ENCODE measurements at places on chromosomes 5 and 9. TPM values are rescaled to one million over a fixed set of nuclear protein-coding genes. Genes with fewer than 3 reads are reported as not detected.

Gene CDKN2A
- 71.6 TPM for total RNA-seq

Gene CDH6
- total RNA-seq = 90.1 TPM

Gene PCDHA1
- total RNA-seq = not detected

Gene AHRR
- 8.6 TPM for total RNA-seq

Gene PCDHGB1
- total RNA-seq = 1.5 TPM

Gene GFI1B
- not detected for total RNA-seq

Gene PCDH12
- total RNA-seq = not detected

Gene TXNDC8
- not detected for total RNA-seq

Gene ARPC5L
- total RNA-seq = 57.0 TPM

Gene FOXD4
- total RNA-seq = 0.31 TPM

Gene TAF11L5
- not detected for total RNA-seq

DNA sequence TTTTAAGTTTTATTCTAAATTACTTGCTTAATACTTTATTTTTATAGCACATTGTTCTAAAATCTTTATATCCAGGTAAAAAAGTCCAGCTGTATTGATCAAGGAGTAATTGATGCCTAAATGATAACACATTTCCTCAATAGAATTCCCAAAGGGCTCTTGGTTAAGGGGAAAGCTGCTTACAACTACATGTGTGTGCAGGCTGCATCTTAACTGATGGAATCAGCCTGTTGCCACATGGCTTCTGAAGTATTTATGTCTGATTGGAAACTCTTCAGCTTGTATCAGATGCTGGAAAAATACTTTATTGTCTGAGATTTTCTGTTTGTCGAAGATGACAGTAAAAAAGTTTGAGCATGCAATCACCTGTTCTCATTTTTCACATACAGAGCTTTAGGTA lies 182.6 kb downstream of the FBXL7 start:
- no peaks in the 10 kb centered on the region for H3K27me3 ChIP-seq
- no peaks in the 10 kb centered on the region for H3K36me3 ChIP-seq
- no peak for DNase-seq
- no peak overlapping the region for H3K27ac ChIP-seq
- H3K4me3 ChIP-seq = no peak overlapping the region
- H3K4me1 ChIP-seq = no peaks in the 10 kb centered on the region

DNA sequence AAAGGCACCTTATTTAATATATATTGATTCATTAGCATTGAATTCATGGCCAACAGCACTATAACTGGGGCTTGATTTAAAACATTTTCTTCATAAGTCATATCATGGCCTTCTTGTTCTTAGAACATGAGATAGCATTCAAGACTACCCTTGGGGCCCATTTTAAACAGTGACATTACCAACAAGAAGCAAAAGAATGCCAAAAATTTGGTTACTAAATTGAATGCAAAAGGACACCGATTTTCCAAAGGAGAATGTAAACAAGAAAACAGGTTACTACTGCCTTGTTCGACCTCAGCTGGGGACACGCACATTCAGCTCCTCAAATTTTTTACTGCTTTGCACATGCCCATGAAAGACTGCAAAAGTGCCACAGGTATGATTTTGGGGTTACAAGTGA lies 219.4 kb upstream of the TLE4 start:
- H3K27me3 ChIP-seq = no peaks in the 10 kb centered on the region
- H3K36me3 ChIP-seq = no peaks in the 10 kb centered on the region
- no peak overlapping the region for H3K27ac ChIP-seq

- H3K4me3 ChIP-seq = no peak overlapping the region
- H3K27me3 ChIP-seq = no peaks in the 10 kb centered on the region
- no peaks in the 10 kb centered on the region for H3K4me1 ChIP-seq
- no peaks in the 10 kb centered on the region for H3K36me3 ChIP-seq
Measured at GRCh38 chr5:26645659-26646058, 392.7 kb downstream of the CDH9 start.

DNA sequence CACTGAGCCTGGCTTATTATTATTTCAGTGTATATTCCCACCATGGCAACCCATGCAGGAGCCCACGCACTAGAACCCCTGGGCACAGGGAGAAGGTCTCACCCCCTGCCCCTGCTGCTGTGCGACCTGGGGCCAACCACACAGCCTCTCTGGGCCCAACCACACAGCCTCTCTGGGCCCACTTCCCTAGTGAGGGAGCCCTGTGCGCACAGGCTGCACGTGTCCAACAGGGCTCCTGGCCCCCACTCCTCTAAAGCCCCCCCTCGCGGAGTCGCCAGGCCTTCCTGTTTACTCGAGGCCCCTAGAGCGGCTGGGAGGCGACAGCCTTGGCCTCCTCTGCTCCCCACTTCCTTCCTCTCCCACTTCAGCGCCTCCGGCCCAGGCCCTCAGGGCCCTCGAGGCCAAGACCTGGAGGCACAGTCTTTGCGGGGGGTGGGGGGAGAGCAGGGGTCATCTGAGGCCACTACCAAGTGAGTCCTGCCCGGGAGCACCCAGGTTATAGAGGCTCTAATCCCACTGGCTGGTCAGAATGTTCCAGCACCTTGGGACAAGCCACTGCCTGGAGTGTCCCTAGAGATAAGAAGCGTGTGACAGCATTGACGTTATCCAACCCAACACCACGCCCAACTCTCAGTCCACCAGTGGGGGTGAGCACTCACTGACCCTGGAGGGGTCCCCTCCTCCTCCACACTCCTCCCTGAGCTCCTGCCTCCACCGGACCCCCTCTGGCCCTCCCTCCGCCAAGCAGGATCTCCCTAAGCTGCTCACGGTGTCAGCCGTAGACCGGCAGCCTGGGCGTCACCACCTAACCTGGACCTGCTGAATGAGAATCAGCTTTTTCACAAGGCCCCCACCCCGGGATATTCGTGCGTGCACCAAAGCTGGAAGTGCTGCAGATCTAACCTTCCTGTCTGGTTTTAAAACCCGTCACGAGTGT lies 7.9 kb upstream of the ENG start:
- no peak overlapping the region for H3K27ac ChIP-seq
- no peaks in the 10 kb centered on the region for H3K36me3 ChIP-seq
- DNase-seq = no peak
- H3K4me3 ChIP-seq = no peak overlapping the region

GRCh38 chr5:128228008-128228407 lies 144.4 kb downstream of the SLC12A2 start:
- H3K36me3 ChIP-seq = no peaks in the 10 kb centered on the region
- H3K27ac ChIP-seq = peak overlapping the region; percentile 74
- H3K4me1 ChIP-seq = peaks cover 19% of the 10 kb centered on the region
- H3K4me3 ChIP-seq = no peak overlapping the region
- no peaks in the 10 kb centered on the region for H3K27me3 ChIP-seq
- peak; percentile 98 for DNase-seq

- H3K27ac ChIP-seq = no peak overlapping the region
- peaks cover 5% of the 10 kb centered on the region for H3K4me1 ChIP-seq
- no peak overlapping the region for H3K4me3 ChIP-seq
- no peak for DNase-seq
- H3K27me3 ChIP-seq = no peaks in the 10 kb centered on the region
- H3K36me3 ChIP-seq = no peaks in the 10 kb centered on the region
Measured at GRCh38 chr9:113528811-113529210, 65.3 kb downstream of the RGS3 start.

DNA sequence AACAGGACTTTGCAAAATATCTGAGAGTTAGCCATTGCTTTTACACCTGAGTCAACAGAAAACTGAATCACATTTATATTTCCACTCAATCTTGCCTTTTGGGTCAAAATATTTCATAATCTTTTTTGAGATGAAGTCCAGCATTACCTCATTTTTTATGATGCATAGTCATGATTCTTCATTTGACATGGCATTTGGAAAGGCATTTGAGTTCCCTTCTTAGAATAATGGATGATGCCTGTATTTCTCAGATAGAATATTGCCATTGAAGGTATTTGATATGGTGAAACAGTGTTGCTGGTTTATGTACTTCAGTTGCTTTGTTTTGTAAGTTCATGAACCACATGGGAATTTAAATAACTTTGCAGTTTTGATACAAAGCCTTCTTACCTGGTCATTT lies 180.4 kb downstream of the PRR16 start:
- H3K4me3 ChIP-seq = no peak overlapping the region
- H3K36me3 ChIP-seq = no peaks in the 10 kb centered on the region
- no peaks in the 10 kb centered on the region for H3K27me3 ChIP-seq
- no peak overlapping the region for H3K27ac ChIP-seq

GRCh38 chr9:21626493-21626892 lies 144.4 kb upstream of the IFNE start:
- no peak overlapping the region for H3K27ac ChIP-seq
- no peaks in the 10 kb centered on the region for H3K36me3 ChIP-seq
- H3K4me1 ChIP-seq = no peaks in the 10 kb centered on the region
- no peaks in the 10 kb centered on the region for H3K27me3 ChIP-seq
- no peak overlapping the region for H3K4me3 ChIP-seq

DNA sequence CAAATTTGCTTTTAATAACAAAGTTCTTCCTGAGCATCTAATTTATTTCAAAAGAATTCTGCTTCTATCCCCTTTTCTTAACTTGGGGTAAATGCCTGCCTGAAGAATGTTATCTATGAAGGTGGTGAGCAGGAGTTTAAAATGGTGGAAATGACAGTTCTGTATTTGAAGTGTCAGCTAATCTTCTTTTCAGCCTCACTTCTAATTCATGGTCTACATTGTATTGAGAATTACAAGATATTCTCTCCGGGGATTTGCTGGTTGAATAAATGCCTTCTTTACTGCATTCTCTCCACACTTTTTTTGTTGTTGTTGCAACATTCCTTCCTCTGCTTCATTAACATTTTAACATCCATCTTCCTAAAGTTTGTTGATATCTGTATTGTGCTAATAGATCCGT lies 143.1 kb upstream of the GRIN3A start:
- H3K27ac ChIP-seq = no peak overlapping the region
- H3K27me3 ChIP-seq = no peaks in the 10 kb centered on the region
- DNase-seq = no peak
- no peaks in the 10 kb centered on the region for H3K4me1 ChIP-seq

DNA sequence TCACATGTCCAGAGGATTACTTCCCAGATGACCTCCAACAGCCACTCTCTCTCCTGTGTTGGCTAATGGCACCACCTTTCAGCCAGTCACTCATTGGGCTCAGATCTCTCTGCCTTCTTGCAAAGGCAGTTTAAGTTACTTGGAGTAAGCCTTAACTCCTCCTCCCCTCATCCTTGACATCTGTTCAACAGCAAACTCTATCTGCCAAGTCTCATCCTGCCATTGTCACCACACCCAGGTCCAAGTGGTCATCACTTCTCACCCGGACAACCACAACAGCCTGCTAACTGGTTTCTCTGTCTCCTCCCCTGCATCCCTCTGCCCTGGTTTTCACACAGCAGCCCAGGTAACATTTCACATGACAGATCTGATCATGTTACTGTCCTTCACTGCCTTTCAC lies 58.5 kb downstream of the DCP2 start:
- no peak overlapping the region for H3K4me3 ChIP-seq
- DNase-seq = no peak
- no peaks in the 10 kb centered on the region for H3K27me3 ChIP-seq
- peaks cover 39% of the 10 kb centered on the region for H3K4me1 ChIP-seq
- H3K36me3 ChIP-seq = no peaks in the 10 kb centered on the region
- H3K27ac ChIP-seq = peak overlapping the region; percentile 62

- no peaks in the 10 kb centered on the region for H3K36me3 ChIP-seq
- no peak overlapping the region for H3K27ac ChIP-seq
- peaks cover 3% of the 10 kb centered on the region for H3K27me3 ChIP-seq
- peak; percentile 31 for DNase-seq
Measured at GRCh38 chr9:96061293-96061987, 185.9 kb downstream of the ERCC6L2 start.

- no peak overlapping the region for H3K4me3 ChIP-seq
- H3K4me1 ChIP-seq = peaks cover 15% of the 10 kb centered on the region
- H3K27ac ChIP-seq = no peak overlapping the region
- no peak for DNase-seq
Measured at GRCh38 chr5:57303985-57304384, 130.1 kb downstream of the GPBP1 start.

DNA sequence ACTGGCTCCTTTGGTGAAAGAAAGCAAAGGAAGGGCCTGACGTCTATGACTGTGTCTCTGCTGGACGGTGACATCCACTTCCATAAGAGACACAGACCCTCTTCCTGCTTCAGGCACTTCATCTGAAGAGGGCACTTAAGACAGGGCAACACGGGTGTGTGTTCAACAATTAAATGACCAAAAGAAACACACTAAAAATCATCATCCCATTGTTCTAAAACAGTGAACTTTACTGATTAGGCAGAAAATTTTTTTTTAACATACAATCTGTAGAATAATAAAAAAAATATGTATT lies 58.5 kb downstream of the GOLM1 start:
- no peak overlapping the region for H3K4me3 ChIP-seq
- no peaks in the 10 kb centered on the region for H3K4me1 ChIP-seq
- no peak for DNase-seq
- no peaks in the 10 kb centered on the region for H3K36me3 ChIP-seq
- no peak overlapping the region for H3K27ac ChIP-seq

DNA sequence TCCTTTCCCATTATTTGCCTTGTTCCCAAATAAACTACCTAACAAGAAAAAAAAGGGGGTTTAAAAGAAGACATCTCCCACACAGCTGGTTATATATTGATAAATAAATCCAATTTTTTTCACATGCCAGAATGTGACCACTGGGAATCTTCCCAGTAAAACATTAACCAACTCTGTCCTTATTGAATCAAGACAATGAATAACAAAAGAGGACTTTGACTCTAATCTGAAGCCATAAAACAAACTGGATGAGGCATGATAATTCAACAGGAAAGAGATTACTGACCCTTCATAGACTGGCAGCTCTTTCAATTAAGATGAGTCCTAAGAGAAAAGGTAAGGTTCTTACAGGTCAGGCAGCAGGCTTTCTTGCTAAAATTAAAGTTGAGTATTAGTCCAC lies 165.8 kb upstream of the CDH6 start:
- H3K27ac ChIP-seq = no peak overlapping the region
- peaks cover 10% of the 10 kb centered on the region for H3K4me1 ChIP-seq
- H3K36me3 ChIP-seq = no peaks in the 10 kb centered on the region
- no peak for DNase-seq
- H3K27me3 ChIP-seq = no peaks in the 10 kb centered on the region

DNA sequence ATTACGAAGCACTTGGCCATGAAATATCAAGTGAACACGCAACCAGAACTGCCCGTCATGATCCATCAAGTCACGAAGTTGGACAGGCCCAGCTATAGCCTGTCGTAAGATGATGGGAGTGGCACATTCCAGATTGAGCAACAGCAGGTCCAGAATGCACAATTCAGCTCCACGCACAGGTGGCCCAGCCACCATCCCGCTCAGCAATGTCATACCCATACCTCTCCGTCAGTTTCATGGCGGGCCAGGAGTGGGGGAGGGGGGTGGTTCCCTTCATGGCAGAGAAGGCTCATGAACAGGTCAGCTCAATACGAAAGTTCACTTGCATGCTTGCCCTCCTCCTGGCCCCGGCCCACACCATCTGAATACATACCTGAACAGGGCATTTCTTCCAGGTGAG lies 34.9 kb downstream of the SMIM23 start:
- no peak overlapping the region for H3K27ac ChIP-seq
- H3K36me3 ChIP-seq = no peaks in the 10 kb centered on the region
- no peaks in the 10 kb centered on the region for H3K4me1 ChIP-seq
- DNase-seq = no peak
- H3K4me3 ChIP-seq = no peak overlapping the region

GRCh38 chr5:169650701-169651331 lies 13.7 kb downstream of the DOCK2 start:
- H3K36me3 ChIP-seq = no peaks in the 10 kb centered on the region
- peak; percentile 88 for DNase-seq
- H3K27ac ChIP-seq = peak overlapping the region; percentile 40
- peaks cover 28% of the 10 kb centered on the region for H3K4me1 ChIP-seq
- H3K27me3 ChIP-seq = no peaks in the 10 kb centered on the region
